ENCODE measurements at places on chromosomes 2 and 18. TPM values are rescaled to one million over a fixed set of nuclear protein-coding genes. Genes with fewer than 3 reads are reported as not detected.

GRCh38 chr2:9965119-9965822, 13.8 kb downstream of the GRHL1 start:
- no peaks in the 10 kb centered on the region for H3K36me3 ChIP-seq
- H3K4me1 ChIP-seq, result no peaks in the 10 kb centered on the region
- H3K27ac ChIP-seq, result no peak overlapping the region
- DNase-seq, result no peak
- no peaks in the 10 kb centered on the region for H3K27me3 ChIP-seq

- H3K27me3 ChIP-seq, result no peaks in the 10 kb centered on the region
- no peaks in the 10 kb centered on the region for H3K36me3 ChIP-seq
- no peak overlapping the region for H3K27ac ChIP-seq
- DNase-seq, result no peak
- no peak overlapping the region for H3K4me3 ChIP-seq
Observed at GRCh38 chr2:177908182-177908581, 164.4 kb downstream of the PDE11A start.

DNA sequence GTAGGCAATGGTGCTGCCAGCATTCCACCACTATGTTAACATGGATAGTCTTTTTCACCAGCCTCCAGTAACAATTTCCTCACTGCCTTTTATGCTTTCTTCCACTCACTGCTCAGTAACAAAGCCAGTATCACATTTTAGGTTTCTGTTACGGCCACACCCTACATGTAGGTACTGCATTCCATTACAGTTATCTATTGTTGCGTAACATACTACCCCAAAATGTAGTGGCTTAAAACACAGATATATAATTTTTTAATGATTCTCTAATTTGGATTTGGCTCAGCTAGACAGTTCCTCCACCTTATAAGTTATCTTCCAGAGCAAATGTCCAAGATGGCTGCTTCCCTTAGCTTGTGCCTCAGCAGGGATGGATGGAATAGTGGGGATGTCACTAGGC, 498.7 kb upstream of the ACVR2A start:
- no peak for DNase-seq
- H3K27me3 ChIP-seq, result no peaks in the 10 kb centered on the region
- H3K4me3 ChIP-seq, result no peak overlapping the region
- H3K36me3 ChIP-seq, result no peaks in the 10 kb centered on the region

DNA sequence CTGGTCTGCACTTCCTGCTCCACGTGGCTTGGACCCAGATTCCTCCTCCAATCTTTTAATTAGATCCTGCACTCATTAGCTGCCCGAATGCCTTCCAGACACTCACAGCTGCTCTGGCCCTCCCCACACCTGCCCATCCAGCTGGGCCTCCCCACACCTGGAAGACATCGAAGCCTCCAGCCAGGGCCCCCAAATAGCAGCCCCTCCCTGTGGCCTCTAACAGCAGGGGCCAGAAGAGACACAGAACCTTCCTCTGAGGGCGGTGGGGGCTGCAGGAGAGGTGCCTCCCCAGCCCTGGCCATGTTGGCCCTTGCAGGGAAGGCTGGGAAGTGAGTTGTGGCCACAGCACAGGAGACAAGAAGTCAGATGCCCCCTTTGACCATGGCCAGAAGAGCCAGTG, 252.8 kb downstream of the DYSF start:
- H3K4me1 ChIP-seq, result no peaks in the 10 kb centered on the region
- H3K36me3 ChIP-seq, result peaks cover 3% of the 10 kb centered on the region
- no peak overlapping the region for H3K4me3 ChIP-seq
- peaks cover 79% of the 10 kb centered on the region for H3K27me3 ChIP-seq
- no peak overlapping the region for H3K27ac ChIP-seq

GRCh38 chr18:62081248-62081647, 105.6 kb downstream of the PIGN start:
- no peaks in the 10 kb centered on the region for H3K36me3 ChIP-seq
- H3K4me1 ChIP-seq, result no peaks in the 10 kb centered on the region
- no peak overlapping the region for H3K27ac ChIP-seq

- H3K36me3 ChIP-seq, result no peaks in the 10 kb centered on the region
- no peak overlapping the region for H3K27ac ChIP-seq
- H3K4me1 ChIP-seq, result peaks cover 6% of the 10 kb centered on the region
- H3K27me3 ChIP-seq, result no peaks in the 10 kb centered on the region
Observed at GRCh38 chr2:203623096-203623495, 83.3 kb upstream of the CD28 start.

DNA sequence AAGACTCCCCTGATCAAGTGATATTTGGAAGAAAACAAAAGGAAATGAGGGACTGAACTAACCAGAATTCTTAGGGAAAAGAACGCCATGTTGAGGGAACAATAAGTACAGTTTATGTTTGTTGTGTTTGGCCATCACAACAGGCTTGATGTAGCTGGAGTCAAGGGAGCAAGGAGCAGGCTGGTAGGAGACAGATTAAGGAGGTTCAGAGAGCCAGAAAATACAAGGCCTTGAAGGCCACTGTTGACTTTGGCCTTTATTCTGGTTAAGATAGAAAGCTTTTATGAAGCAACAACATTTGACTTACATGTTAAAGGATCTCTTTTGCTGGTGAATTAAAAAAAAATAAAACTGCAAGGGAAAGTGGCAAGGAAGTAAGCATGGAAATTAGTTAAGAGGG, 754.1 kb upstream of the SLC8A1 start:
- DNase-seq, result no peak
- H3K27ac ChIP-seq, result peak overlapping the region; percentile 10
- no peak overlapping the region for H3K4me3 ChIP-seq
- H3K4me1 ChIP-seq, result peaks cover 54% of the 10 kb centered on the region
- no peaks in the 10 kb centered on the region for H3K36me3 ChIP-seq

- H3K4me3 ChIP-seq, result no peak overlapping the region
- H3K27ac ChIP-seq, result no peak overlapping the region
- DNase-seq, result no peak
- no peaks in the 10 kb centered on the region for H3K36me3 ChIP-seq
- no peaks in the 10 kb centered on the region for H3K27me3 ChIP-seq
Observed at GRCh38 chr2:80335411-80335810, 30.9 kb upstream of the LRRTM1 start.

- no peaks in the 10 kb centered on the region for H3K4me1 ChIP-seq
- no peaks in the 10 kb centered on the region for H3K36me3 ChIP-seq
- no peak for DNase-seq
- H3K27me3 ChIP-seq, result no peaks in the 10 kb centered on the region
Observed at GRCh38 chr18:30481871-30482270, 560.7 kb downstream of the DSC3 start.

XIRP2 gene
- not detected for total RNA-seq

FLACC1 gene
- total RNA-seq, result 1.4 TPM

PLCD4 gene
- 0.95 TPM for total RNA-seq

PRSS56 gene
- not detected for total RNA-seq
